ENCODE measurements at places on chromosomes 3 and 15. TPM values are rescaled to one million over a fixed set of nuclear protein-coding genes. Genes with fewer than 3 reads are reported as not detected.

Gene ADAMTS7
- total RNA-seq: 18.8 TPM

- no peak for DNase-seq
These were observed 103.6 kb downstream of the DAPK2 start for GRCh38 chr15:63942486-63943365.

DNA sequence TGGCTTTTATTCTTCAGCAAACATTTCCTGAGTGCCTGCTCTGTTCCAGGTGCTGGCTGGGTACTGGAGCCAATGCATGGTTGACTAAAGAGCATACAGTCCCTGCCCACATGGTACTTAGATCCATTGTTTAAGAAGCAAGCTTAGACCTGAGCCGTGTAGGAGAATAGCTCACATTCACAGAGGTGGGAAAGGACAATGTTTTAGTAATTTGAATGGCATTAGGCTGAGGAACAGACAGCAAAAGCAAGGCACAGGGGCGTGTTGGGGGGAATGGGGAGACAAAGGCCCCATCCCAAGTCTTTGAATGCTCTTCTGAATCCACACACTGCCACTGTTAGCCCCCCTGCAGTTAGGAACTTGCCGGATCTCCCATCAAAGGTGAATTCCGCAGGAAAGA lies 388.2 kb upstream of the RGMA start:
- no peak for DNase-seq

GRCh38 chr3:53748512-53749271 lies 97.5 kb downstream of the CHDH start:
- DNase-seq: no peak

GRCh38 chr3:50405249-50405648 lies 45.9 kb upstream of the TMEM115 start:
- DNase-seq: no peak

GRCh38 chr3:71873093-71873611 lies 88.2 kb upstream of the PROK2 start:
- DNase-seq: no peak

- no peak for DNase-seq
These were observed 718.7 kb upstream of the SGO1 start for GRCh38 chr3:20904671-20905070.

DNA sequence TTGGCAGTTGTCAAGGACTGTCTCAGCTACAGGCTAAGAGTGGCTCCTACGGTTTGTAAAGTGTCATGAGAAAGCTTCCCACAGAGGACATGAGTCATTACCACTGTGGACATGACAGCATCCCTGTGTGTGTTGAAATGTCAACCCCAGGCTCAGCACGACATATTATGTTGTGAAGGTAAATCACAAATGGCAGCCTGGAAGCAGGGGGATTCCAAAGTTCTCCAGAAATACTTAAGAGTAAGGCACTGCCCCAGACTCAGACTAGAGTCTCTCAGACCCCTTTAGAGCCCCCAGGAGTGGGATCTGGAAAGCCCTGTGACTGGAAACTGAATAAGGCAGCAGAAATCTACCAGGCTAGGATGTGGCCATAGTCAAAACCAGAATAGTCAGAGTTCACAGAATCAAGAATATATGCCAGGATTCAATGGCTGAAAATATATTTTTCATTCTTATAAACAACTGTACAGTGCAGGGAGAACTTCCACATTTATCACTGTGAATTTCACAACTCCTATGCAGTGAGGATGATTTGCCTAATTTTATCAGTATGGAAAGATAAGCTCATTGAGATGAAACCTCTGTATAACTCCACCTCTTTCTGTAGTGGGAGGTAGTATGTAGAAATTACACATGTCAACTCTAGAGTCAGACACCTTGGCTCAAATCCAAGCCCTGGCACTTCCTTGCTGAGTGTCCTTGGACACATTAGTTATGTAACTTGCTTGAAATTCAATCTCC lies 237.1 kb upstream of the CFAP20DC start:
- DNase-seq: no peak
